ENCODE measurements at places on chromosomes 12 and 14.
A peak's percentile ranks its signal among the peaks of the same experiment; 100 is the strongest.

GRCh38 chr12:59329462-59329861, 266.4 kb upstream of the SLC16A7 start:
- DNase-seq, result no peak

GRCh38 chr14:60561845-60562746, 53.1 kb downstream of the SIX6 start:
- peak; percentile 70 for DNase-seq

- no peak for DNase-seq
These were observed 180.2 kb upstream of the SYT1 start for GRCh38 chr12:78684419-78684818.

DNA sequence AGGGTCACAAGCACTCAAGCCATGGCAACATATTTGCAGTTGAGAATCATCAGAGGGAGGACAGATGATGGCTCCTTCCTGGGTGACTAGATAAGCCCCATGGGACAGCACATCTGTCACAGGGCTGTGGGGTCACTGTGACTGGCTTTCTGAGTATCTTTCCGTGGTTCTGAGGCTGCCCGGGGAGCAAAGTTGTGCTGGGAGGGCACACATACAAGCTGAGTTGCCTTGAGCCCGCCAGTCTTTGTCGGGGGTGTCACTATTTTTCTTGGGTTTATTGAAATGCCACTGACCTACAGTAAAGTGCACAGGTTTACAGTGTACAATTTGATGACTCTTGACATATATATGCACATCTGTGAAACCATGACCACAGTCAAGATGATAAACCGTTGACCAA, 17.2 kb upstream of the KIF26A start:
- DNase-seq, result no peak

- no peak for DNase-seq
These were observed 119.6 kb downstream of the SLC8A3 start for GRCh38 chr14:70069186-70069585.

DNA sequence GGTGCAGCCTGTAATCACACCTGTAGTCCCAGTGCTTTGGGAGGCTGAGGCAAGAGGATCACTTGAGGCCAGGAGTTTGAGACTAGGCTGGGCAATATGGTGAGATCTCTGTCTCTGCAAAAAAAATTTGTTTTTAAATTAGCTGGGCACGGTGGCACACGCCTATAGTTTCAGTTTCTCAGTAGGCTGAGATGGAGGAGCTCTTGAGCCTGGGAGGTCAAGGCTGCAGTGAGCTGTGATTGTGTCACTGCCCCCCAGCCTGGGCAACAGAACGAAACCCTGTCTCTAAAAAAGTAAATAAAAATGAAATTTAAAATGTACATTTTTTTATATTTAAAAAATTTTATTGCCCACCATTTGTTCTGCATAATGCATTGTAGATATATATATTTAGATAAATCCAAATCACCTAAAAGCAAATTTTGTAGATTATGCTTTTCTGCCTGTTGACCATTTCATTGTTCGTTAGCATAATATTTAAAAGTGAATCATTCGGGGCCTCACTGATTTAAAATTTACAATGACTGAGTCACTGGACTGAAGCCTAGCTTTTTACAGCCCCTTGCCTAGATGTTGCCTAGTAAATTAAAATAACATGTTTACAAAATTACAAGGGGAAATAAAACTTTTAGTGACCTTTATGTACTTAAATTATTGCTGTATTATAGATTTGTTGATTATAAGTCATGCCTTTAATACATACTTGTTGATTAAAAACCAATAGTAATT, 87.9 kb downstream of the USP15 start:
- DNase-seq, result no peak

DNA sequence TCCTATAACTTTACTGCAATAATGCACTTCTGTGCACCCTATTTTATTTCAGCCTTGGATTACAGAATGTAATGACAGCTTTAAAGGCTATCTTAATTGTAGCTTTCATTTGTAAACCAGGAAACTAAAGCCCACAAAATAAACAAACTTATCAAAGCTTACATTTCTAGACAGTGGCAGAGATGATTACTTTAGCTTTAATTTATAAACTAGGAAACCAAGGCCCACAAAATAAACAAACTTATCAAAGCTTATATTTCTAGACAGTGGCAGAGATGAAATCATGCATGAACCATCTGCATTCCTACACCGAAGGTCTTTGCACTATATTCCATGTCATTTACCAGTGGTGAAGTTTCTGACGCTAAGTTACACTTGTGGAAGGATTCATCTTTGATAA, 74.4 kb downstream of the PRKD1 start:
- DNase-seq, result no peak

DNA sequence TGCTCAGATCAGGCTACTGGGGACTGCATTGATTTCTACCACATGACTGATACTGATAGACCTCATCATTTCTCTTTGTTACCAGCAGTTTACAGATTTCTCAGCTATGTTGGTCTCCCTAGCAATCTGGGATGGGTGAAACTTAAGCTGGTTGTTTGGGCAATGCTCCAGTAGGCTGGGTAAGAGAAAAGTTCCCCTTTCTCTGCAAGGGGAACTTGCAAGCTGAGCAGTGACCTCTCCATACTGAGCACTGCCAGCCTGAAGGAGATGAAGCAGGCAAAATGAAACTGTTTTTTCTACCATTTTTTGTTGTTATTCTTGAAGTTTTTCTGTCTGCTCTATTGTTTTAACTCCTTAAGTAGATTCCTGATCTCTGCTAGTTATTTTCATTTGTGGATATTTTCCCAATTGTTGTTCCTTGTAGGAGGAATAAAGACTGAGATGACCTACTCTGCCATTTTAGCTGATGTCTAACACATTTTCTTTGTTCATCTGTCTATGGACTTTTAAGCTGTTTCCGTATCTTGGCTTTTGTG, 1.3 kb upstream of the OR4M1 start:
- DNase-seq, result no peak

- no peak for DNase-seq
These were observed 28.5 kb upstream of the PNMA1 start for GRCh38 chr14:73742520-73743238.

GRCh38 chr12:120453977-120454376, 7.7 kb downstream of the GATC start:
- DNase-seq, result no peak

- DNase-seq, result no peak
These were observed 86.4 kb downstream of the BCL11B start for GRCh38 chr14:99185436-99186068.

- DNase-seq, result no peak
These were observed 68.1 kb upstream of the KRR1 start for GRCh38 chr12:75579552-75579951.

- DNase-seq, result no peak
These were observed 341.2 kb downstream of the SNAPC1 start for GRCh38 chr14:62103464-62103863.

DNA sequence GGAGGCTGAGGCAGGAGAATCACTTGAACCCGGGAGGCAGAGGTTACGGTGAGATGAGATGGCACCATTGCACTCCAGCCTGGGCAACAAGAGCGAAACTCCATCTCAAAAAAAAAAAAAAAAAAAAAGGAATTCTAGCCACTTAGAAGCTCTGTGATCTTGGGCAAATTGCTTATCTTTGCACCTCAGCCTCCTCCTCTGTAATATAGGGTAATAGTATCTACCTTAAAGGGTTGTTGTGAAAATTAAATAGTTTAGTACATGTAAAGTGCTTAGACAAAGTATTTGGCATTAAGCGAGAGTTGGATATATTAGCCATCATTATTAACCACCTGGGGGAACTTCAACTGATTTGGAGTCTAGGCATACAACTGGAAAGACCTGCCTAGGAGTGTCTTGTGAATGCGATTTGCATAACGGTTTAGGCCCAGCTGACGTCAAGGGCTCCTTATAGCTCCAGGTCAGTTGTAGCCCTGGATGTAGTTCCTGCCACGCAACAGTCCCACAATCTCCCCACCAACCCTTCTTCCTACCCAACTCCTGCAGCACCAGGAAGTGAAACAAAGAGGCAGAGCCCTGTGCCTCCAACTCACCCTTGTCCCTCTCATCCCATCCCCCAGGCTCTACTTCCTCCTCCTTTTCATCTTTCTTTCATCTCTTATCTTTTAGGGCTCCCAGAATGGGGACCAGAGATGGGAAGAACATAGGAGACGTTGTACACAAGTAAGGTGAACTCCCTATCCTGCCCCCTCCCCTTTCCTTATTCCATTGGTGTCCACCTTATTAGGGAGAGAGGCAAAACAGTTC, 2.1 kb upstream of the IL23A start:
- DNase-seq, result no peak

DNA sequence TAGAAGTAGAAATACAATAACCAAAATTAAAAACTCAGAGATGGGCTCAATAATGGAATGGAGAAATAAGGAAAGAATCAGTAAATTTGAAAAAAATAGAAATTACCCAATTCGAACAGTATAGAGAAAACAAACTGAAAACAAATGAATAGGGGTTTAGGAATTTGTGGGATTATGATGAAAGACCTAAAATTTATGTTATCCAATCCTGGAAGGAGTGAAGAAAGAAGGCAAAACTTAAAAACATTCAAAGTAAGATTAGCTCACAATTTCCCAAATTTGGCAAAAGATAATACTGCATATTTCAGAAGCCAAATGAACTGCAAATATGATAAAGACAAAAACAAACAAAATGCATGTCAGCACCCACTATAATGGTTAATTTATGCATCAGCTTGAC, 177.1 kb downstream of the CCDC91 start:
- DNase-seq, result no peak

DNA sequence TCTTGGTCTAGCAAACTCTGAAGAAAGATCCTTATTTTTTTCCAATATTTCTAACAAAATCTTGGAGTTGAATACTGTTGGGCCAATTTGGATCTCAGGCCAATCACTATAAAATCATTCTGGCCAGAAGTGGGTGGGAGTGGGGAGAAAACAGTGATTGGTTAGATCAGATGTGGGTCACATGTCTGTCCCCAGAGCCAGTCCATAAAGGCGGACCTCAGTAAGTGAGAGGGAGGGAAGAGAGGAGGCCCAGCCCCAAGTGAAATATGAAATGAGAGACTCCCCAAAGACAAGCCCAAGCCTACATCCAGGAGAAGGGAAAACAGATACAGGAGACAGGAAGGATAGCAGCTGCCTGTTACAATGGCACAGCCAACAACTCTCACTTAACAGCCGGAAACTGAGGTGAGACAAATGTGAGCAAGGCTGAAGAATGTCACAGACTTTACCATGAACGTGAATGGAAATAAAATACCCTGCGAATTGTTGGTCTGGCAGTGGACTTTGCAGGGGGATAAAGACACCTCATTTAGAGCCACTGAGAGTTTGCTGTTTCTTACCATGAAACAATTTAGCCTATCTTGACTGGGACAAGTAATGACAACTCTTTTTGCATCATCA, 144.7 kb downstream of the HMGA2 start:
- no peak for DNase-seq

DNA sequence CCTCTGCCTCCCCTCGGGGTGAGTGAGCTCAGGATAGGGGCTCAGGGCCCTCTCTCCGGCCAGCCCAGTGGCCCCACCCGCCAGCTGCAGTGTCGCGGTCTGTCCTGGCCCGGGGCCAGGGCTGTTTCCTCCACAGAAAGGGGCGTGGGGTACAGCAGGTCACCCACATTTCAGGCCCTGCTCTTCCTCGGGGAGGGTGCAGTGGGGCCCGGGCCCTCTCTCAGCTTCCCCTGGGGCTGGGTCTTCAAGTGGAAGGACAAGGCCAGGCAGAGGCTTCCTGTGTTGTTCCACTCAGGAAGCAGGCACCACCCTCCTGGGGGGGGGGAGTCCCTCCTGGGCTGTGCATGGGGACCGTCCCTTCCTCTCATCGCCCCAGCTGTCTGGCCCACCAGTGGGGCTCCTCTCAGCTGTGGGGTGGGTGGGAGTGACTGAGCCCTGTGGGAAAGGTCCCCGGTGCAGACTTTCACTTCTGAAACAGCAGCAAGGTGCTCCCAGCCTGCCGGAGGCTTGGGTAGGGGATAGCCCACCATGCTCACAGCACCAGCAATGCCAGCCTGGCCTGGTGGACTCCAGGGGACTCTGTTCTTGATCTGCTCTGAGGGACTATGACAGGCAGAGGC, 3.7 kb downstream of the GPR132 start:
- peak; percentile 60 for DNase-seq

DNA sequence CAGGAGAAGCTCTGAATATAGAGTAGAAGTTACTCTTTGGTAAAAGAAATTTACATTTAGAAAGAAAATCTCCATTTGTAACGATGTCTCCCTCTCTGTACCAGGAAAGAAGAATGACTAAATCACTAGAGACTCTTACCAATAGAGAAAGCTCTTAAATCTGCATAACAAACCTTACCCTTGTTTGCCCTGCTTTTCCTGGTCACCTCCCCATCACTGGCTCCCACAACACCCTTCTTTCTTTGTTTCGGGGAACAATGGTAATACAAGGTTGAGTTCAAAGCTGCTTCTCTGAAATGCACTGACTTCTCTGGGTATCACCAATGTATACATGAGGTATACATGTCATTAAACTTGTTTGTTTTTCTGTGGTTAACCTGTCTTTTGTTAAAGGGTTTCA, 351.1 kb upstream of the FLRT2 start:
- DNase-seq, result no peak

DNA sequence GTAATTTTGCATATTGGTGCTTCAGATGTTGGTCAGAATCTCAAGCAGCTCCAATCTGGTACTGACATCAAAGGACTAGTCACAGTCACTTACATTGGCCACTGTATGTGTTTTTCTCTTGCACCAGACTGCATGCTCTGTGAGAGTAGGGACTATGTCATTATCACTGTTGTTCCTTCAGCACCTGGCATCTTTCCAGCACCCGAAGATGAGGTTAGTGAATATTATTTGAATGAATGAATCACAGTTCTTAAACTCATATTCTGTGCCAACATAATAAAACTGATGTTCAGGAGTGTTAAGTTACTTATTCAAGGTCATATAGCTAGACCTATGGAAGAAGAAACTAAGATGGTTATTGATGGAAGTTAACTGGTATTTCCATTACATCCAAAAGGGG, 204.5 kb upstream of the TBX3 start:
- DNase-seq, result no peak

GRCh38 chr14:38971258-38971921, 131.6 kb downstream of the SEC23A start:
- no peak for DNase-seq
